Globus pallidus (tissue), 1 donor: ENCODE measurements at places on chromosomes 11 and 22.

DNA sequence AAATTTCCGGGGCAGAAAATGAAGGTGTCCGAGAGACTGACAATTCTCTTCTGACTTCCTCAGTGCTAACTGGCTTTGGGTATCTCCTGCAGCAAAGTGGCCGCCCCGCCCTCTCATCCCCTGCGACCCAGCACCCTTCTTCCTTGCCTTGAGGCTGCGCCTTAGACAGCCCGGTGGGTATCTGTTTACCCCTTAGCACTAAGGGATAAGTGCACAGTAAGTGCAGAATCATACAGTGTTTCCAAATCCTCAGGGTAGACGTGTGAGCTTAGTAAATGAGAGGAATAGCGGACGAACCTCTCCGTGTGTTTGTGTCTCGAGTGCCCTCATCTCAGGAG lies 368 bp upstream of the CHORDC1 start:
- DNase-seq, result no peak

GRCh38 chr11:80515097-80515496 lies 1074.3 kb upstream of the TENM4 start:
- no peak for DNase-seq

DNA sequence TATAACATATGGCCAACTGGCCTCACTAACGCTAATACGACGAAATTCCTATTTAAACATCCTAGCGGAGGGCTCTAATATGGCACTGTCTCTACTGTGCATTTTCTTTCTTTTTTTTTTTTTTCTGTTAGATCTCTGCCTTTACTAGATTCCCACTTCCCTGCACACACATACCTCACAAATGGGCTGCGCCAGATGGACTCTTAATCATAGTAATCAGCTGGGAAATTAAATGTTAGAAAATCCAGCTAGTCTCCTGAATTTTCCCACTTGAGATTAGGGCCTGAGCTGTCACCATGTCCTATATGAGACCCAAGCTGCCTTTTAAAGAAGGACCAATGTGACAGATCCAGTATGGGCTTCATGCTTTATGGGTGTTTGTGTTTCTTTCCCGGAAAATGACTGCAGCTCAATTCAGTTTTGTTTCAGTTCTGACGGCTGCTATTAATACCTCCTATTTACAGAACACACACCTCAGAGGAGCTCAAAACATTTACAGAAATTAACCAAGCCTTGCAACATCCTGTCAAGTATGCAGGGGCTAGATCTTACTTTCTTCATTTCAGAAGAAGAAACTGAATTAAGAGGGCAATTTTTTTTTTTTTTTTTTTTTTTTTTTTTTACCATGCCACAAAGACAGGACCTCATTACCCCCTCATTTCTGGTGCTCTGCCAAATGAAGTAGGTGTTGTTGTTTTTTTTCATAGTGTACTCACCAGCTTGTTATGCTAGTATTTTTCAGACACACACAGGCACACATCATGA lies 49.8 kb upstream of the BLID start:
- no peak for DNase-seq

DNA sequence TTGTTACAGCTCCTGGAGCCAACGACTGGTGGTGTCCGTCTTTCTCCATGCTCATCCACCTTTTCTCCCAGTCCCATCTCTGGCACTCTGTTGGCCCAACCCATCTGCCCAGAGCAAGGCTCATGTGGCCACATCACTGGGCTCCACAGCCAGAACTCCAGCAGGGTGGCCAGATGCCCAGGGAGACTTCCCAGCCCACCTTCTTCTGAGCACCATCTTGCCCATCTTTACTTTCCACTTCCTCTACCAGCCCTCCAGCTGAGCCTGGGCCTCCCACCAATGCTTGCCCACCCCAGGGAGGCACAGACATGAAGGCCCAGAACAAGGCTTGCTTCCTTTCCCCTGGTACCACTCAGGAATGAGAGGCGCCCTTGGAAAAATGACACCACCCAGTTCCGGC lies 116.8 kb downstream of the BUD13 start:
- no peak for DNase-seq

- DNase-seq, result no peak
These were observed 7.5 kb upstream of the PKP3 start for GRCh38 chr11:386483-386882.

GRCh38 chr11:5277807-5278382 lies 8.2 kb upstream of the HBE1 start:
- DNase-seq, result no peak

- DNase-seq, result peak; percentile 25
These were observed 1.3 kb downstream of the FAR1 start for GRCh38 chr11:13669544-13670488.

DNA sequence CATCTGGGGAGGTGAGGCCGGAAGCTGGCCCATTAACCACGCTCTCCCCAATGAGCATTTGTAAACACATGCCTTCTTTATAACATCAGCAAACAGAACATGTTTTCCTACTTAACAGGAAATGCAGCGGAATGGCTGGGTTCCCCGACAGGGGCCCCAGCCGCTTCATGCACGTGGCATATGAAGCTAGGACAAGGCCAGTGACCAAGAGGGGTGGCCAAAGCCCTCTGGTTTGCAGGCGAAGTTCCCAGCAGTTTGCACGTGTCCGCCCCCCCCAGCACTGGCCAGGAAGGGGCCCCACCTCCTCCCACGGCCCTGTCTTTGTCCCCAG lies 38.7 kb upstream of the LINC01488 start:
- DNase-seq, result no peak

DNA sequence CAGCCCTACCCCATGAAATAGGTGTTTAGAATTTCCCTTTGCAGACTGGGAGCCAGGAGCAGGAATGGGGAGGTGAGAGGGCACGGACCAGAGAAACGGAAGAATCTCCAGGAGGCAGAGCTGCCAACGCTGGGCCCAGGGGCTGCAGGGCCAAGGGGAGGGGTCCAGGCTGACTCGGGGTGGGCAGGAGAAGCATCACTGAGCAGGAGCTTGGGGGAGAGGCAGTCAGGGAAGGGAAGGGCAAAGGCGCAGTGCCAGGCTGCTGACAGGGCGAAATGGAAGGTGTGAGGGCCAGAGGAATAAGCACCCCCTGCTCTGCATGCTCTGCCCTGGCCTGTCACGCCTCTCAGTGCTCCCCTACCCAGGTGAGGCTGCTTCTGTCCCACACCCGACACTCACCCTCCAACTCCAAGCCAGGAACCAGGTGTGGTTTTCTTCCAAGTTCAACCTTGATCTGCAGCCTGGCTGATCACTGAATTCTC lies 14.5 kb downstream of the LRRC32 start:
- DNase-seq, result no peak
